ENCODE measurements at places on chromosomes 2 and 18.

DNA sequence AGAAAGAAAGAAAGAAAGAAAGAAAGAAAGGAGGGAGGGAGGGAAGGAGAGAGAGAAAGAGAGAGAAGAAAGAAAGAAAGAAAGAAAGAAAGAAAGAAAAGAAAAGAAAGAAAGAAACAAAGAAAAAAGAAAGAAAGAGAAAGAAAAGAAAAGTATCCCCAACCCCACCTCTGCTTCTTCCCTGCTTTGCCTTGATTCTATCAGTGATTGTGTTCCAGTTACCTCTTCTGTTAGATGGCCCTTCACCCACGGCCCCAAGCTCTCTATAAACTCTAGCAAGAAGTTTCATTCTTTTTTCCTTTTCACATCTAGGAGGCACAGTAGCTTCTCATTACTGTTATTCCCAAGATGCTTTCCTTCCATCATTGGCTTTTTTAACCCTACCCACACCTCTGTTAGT, 1097.5 kb upstream of the ZEB2 start:
- DNase-seq: no peak

DNA sequence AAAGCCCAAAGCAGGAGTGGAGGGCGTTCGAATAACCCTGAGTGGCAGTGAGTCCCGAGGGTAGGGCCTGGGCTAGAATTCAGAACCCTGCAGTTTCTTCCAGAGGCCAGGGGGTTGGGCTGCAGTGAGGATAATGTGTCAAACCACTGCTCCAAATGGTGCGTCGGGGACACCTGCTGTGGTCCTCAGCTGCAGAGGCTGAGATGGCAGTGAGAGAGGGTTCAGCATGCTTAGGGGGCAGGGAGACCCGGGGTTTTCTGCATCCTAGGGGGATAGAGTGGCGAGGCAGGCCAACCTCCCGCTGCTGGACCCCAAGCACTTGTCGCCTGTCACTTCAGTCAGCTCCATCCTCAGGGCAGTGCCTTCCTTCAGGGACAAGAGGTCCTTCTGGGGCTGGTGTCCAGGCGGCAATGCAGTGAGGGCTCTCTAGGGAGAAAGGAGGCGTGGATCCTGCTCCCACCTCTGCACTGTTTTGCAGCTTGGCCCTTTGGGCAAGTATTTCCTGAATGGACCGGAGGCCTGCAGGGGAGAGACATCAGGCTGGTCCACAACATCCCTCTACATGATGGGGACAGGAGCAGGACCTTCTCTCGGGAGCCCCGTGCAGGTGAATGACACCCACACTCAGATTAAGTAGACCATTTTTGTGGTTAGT, 8.4 kb upstream of the NTSR2 start:
- peak; percentile 32 for DNase-seq

DNA sequence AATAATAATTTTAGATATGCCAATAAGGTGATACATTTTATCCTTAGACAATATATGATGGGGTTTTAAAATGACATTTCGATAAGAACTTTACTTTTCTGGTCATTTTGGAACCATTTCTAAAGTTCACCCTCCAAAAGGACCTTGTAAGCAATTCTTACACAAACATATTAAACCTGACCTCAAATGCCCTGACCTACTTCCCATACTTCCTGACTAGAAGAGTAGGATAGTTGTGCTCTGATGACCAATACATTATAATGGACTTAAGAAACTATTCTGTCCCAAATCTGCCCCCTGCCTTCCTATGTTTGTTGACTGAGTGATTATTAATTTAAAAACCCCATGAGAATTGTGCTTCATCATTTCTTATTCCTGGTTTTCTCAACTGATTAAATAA, 24.6 kb downstream of the GCA start:
- no peak for DNase-seq

GRCh38 chr2:136436936-136437335, 319.0 kb upstream of the CXCR4 start:
- no peak for DNase-seq

DNA sequence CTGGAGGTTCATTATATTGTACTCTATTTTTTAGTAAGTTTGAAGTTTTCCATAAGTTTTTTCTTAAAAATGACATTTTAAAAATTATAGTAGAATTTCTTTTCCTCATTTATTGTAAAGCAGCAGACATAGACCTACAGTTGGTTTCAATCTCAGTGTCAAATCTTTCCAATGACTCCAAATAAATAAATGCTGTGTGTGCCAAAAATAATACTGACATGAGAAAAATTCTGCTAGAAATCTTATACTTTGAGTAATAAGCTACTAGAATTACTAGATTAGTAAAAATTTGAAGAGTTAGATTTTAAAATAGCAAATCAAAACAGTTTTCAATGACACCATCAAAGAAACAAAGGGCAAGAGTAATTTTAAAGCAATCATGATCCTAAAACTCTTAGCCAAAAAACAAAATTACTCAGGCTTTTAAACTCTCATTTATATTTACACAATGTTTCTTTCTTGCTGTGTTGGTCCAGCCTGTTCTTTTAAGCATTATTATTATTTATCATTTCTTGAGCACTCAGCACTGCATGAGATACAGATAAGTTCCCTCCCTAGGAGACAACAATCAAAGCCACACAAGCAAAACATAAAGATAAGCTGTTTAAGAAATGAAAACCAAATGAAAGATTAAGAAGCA, 8.3 kb upstream of the KANSL1L start:
- DNase-seq: no peak

DNA sequence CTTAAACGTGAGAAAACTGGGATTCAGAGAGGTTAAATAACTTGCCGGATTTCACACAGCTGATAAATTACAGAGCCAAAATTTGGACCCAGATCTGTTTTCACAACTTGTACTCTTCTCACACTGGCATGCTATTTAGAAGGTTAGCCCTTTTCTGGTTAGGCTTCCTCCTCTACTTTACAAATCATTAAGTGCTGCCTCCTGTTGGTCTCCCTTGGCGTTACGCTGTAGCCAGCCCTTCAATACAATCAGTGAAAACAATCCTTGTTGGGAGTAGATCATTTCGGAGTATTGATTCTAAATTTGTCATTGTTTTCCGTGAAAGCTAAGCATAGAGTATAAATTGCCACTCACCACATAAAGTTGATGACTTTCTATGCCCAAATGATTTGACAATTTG, 153.5 kb downstream of the ARHGAP15 start:
- no peak for DNase-seq

DNA sequence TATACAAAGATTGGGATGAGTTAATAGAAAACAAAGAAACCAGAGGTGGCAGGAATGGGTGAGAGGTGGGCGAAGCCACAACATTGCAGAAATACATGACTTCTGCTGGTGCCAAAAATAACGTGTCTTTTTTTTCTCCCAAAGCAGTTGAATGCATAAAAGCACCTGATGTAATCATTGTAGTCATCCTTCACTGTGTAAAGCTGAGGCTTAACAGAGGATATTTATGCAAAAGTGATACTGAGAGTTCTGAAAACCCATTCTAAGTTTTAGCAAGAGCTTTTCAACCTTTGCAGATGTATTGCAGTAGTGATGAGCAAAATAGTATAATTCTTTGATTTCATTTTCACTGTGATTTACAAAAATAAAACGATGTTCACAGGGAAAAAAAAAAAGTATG, 173.0 kb downstream of the PTGR3 start:
- no peak for DNase-seq

DNA sequence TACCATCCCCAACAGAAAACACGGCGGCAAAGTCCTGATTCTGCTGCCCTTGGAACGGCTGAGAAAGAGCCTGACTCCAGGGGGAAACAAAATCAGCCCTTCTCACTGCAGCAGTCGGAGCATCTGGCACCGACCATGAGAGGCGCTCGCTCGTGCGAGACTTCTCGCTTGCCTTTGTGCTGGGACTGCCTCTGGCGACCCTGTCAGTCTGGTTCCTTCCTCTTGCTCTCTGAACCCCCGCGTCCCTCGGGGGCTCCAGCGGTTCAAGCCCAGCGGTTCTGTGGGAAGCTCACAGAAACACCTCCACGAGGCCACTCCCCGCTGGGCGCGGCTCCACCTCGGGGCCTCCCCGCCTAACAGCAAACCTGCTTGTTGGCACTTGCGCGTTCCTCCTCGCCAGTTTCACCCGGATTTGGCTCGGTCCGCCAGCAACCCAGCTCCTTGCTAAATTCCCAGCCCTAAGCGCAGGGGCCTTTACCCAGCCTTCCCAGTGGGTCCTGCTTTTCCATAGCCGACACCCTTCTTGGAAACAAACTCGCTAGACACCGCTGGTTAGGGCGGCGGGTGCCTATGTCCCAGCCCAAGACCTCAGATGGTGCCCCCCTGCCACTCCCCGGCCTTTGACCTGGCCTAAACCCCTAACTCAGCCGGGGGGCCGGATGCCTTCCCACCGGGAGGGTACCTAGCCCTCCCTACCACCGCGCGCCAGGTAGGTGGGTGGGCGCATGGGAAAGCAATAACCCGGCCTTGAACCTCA, 2.2 kb downstream of the RND3 start:
- peak; percentile 91 for DNase-seq

GRCh38 chr2:13284688-13285087, 568.0 kb downstream of the TRIB2 start:
- no peak for DNase-seq

DNA sequence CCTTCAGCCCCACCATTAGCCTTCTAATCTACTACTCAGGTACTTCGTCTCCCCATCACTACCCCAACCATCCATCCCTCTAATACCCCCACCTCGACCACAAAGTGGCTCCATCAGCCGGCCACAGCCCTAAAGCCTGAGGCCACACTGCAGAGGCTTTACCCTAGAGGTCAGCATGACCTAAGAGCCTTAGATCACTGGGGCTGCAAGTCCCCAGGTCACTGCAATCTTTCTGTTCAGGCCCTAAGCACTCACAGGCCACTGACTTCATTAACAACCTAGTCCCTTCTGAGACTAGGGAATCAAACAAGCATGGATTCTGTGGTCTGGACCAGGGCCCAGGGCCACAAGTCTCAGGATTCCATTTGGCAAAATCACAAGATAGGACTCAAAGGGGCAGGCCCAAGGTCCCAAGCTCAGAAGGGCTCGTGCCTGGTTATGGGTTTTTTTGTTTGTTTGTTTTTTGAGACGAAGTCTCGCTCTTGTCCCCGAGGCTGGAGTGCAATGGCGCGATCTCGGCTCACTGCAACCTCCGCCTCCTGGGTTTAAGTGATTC, 37.0 kb upstream of the PKDCC start:
- DNase-seq: peak; percentile 62

DNA sequence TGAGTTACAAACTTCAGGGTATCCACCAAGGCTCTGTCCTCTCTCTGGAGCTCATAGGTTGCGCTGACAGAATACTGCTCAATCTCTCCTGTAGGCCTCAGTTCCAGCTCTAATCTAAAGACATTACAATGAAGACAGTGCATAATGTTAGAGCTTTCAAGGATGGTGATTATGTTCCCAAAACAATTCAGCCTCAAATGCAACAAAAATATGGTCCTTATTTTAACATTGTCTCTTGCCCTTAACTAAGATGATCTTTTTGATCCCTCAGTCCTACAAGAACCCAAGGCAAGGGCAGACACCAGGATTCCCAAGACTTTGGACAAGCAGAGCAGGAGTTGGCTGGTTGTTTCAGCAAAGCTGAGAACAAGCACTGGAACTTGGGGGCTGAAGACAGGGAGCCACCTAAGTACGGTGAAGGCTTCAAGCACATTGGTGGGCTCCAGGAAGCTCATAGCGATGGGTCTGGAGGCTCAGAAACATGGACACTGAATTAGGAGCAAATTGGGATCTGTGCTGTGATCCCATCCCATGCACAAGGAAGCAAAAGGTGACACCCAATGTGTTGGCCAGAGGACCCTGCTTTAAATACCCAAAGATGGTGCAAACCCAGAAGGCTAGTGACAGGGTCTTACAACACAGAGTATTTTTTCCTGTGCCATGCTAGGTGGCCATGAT, 24.7 kb downstream of the APOB start:
- peak; percentile 30 for DNase-seq

Measured in islet precursor cell (in vitro differentiated cells).